ENCODE measurements at places on chromosomes 4 and X.

GRCh38 chr4:165844161-165844560 is 28.9 kb upstream of the TLL1 start:
- DNase-seq = no peak

- no peak for DNase-seq
These were observed 29.4 kb upstream of the GABRA3 start for GRCh38 chrX:152480269-152481212.

- no peak for DNase-seq
These were observed 38.7 kb downstream of the NLGN3 start for GRCh38 chrX:71183341-71183740.

- DNase-seq = no peak
These were observed 63.8 kb downstream of the CORIN start for GRCh38 chr4:47774079-47774478.
